ENCODE measurements at places on chromosomes 16 and 17.

DNA sequence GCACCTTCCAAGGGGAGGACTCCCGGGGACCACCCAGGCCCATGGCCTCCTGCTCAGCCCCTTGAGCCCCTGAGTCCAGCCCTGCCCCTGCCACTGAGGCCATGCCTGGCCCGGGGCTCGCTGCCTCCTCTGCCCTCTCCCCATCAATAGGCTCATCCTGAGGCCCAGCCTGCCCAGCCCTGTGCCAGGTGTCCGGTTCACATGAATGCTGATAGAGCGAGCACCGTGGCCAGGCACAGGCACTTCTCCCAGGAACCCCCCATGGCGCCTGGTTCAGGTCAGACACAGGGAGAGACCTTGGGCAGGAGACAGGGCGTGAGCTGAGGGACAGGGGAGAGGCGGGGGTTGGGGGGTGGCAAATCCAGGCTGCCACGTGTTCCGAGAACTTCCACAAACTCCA lies 2.8 kb upstream of the PVALEF start:
- no peak for DNase-seq

DNA sequence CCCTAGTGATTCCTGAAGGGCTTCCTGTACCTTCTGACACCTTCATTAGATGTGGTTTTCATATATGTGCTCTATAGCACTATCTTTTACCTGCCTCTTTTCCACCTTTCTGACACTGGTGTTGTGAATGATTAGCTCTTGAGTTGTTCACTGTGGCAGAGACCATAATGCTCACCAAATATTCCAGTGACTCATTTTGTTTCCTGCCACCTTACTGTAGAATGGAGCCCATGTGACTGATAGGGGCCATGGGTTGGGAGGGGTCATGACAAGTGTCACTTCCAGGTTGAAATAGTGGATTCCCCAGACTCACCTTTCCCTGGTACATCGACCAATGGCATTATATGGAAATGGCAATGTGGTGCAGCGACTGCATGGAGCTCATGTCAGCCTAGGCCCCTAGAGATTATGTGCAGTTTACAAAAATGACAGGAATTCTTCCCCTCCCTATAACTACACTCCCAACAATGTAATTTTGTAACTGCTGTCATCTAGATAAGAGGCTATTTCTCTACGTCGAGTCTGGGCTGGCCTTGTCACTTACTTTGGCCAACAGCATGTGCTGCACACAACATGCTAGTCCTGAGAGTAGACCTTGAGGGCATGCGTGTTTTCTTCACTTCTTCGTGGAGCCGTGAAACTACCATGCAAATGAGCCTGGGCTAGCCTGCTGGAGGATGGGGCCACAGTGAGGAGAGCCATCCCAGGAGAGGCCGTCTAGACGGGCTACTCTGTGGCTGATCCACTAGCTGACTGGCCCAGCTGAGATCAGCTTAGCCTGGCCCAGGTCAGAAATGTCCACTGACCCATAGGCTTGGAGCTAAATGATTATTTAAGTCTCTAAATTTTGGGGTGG lies 409.5 kb downstream of the CA10 start:
- DNase-seq: no peak

GRCh38 chr16:56603589-56603988 lies 4.8 kb upstream of the MT2A start:
- no peak for DNase-seq

DNA sequence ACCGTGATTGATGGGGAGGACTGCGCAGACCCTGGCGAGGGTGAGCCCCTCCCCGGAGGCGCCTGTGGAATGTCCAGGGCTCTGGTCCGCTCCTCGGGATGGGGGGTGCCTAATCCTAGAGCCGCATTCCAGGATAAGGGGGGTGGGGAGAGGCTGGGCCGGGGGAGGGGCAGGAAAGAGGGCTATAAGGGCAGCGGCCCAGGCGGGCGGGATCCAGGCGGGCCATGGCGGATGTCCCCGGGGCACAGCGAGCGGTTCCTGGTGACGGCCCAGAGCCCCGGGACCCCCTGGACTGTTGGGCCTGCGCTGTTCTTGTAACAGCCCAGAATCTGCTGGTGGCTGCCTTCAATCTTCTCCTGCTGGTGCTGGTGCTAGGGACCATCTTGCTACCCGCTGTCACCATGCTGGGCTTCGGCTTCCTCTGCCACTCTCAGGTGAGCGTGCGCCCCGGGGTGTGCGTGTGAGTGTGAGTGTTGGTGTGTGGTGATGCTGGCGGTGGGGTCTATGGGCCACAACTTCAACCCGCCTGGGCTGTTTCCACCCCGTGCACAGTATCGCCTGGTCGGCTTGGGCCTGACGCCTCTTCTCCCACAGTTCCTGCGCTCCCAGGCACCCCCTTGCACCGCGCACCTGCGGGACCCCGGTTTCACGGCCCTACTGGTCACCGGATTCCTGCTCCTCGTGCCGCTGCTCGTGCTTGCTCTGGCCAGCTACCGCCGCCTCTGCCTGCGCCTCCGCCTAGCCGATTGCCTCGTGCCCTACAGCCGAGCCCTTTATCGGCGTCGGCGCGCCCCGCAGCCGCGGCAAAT lies at the start of gene TMEM88:
Gene TMEM88, plus strand, starts transcription at position 216 of the 809 bp plus-strand sequence. Its CDS starts 9 bp downstream, at position 225.
- DNase-seq: no peak

GRCh38 chr17:6195123-6195522 lies 124.9 kb downstream of the WSCD1 start:
- no peak for DNase-seq

DNA sequence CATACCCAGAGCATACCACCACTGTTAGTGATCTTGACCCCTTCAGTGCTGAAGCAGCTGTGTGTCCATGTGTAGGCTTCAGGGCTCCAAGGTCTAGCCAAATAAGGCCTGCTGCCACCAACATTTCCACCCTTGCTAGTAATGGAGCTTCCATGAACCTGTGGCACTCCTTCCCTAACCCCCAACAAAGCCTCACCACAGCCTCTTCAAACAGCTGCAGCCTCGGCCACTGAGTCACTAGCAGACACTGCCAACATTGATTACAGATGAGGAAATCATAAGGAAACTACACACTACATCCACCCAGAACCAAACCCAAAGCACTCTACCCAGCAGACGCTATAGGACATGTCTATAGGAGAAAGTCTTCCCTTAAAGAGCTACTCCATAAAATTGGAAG lies 610.7 kb downstream of the KCNJ2 start:
- no peak for DNase-seq

GRCh38 chr16:49502136-49502881 lies 128.7 kb downstream of the C16orf78 start:
- no peak for DNase-seq

- DNase-seq: no peak
Observed at GRCh38 chr16:25065899-25066298, 45.6 kb upstream of the LCMT1 start.

DNA sequence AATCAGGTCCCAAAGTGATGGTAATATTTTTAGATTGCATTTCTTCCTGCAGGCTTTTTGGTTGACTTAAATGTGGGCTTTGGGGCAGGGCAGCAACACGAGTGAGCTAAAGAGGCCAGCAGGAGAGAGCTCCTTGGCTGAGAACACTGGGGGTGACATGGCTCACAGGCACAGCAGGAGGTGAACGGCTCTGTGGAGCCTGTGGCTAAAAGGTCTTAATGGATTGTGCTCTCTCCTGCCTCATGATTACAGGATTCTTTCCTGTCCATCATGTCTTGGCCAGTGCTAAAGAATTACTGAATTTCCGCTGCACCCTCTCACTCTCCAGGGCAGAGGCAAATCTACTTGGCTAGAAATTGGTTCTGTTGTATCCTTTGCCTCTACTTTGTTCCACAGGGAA lies 366.6 kb downstream of the HS3ST4 start:
- no peak for DNase-seq

GRCh38 chr17:66970797-66971196 lies 6.3 kb downstream of the CACNG4 start:
- DNase-seq: no peak

DNA sequence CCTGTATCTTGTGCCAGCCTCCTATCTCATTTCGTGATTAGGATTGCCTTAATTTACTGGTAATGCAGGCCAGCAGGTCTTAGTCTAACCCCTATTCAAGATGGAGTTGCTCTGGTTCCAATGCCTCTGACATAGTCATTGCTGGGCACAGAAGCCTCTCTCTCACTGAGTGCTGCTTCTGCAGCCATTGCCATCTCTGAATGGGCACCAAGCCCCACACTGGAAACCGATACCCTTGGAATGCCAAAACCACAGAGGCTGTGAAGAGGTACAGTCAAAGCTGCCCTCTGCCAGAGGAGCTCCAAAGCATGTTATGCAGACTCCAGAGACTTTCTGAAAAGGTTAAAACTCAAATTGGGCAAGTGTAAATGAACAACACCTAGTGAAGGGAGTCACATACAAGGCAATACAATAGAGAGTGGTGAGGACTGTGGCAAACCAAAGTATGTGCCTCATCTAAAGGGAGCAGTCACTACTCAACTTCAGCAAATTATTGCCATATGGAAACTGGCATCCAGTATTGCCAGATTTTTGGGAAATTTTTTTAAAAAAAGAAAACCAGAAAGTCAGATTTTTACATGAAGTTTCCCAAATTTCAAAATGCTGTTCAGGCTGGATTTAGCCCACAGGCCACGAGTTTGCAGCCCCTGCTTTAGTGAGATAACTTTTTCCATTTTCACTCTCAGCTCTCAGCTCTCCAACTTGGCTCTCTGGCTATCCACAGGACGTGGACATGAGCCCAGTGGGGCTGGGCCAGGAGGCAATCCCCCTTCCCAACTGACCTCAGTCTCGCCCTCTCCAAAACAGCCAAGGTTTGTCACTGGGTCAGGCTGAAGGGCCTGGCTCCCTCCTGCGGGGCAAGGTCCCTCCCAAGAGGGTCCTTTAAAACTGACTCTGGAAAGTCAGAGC lies 2.1 kb upstream of the MMP2 start:
- DNase-seq: no peak

- no peak for DNase-seq
Observed at GRCh38 chr16:56261656-56262055, 70.4 kb downstream of the GNAO1 start.

DNA sequence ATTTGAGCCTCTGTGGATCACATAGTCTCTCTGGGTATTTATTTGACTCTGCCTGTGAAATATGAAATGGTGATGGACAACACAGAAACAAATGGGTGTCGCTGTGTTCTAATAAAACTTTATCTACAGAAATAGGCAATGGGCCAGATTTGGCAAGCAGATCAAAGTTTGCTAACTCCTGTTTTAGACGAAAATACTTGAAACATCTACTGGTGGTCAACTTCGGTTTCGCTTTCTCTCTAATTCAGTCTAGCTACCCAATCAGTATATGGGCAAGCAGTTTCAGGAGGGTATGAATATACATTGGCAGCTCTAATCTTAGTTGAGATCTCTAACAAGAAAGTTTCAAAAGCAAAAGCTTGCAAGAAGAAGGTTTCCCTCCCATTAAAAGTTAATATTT lies 60.1 kb upstream of the DYNLRB2 start:
- DNase-seq: no peak

DNA sequence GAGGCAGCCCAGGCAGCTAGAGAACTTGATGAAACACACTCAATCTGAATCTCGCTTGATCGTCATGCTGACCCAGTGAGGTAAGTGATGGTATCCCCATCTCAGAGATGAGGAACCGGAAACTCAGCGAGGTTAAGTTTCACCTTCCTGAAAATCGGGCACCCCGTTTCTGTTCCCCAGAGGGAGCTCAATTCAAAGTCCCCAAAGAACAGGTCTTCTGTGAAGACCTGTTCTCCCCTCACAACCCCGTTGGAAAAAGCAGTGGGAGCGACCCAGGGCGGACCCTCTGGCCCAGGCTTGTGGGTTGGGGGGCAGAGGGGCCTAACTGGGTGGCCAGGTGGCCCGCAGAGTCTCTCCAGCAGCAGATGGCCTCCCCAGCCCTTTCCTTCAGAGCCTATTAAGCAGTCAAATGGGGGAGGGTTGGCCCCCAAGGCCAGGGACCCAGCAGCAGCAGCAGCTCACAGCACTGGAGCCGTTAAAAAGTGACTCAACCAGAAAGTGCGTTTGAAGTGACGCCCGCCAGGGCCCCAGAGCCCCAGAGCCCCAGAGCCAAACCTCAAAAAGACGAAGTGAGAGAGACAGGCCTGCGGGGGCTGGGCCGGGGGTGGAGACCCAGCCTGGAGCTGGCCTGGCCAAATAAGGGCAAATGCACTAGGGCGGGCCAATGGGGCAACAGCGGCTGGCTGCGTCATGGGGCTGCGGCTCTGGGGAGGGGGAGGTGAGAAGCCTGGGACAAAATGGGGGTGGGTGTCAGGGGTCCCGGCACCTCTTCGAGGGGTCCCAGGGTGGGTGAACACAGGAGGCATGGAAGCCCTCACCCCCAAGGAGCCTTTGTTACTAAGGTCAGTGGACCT lies 9.2 kb upstream of the TSPOAP1 start:
- DNase-seq: peak; percentile 38

DNA sequence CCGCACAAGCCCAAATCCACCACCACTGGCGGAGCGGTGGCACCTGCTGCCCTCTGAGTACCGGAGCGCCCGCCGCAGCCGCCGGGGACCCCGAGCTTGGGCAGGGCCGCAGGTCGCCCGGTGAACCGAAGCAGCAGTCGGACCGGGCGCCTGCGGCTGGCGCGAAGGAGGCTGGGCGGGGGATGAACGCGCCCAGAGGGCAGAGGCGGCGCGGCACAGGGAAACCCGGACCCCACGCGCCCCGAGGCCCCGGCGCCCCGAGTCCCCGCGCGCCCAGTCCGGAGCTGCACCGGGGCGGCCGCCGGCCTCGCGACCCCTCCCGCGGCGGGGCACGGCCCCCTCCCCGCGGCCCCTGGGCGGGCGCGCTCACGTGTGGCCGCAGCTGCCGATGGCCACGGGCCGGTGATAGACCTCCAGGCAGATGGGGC lies 393 bp downstream of the RNF166 start:
- no peak for DNase-seq

GRCh38 chr17:75587675-75588595 lies at the start of gene MYO15B:
Gene MYO15B, plus strand, starts transcription at chr17:75587800. Its CDS starts 258 bp downstream, at chr17:75588058.
- DNase-seq: peak; percentile 25

- DNase-seq: no peak
Observed at GRCh38 chr17:40103071-40103661, 2.8 kb upstream of the NR1D1 start.

DNA sequence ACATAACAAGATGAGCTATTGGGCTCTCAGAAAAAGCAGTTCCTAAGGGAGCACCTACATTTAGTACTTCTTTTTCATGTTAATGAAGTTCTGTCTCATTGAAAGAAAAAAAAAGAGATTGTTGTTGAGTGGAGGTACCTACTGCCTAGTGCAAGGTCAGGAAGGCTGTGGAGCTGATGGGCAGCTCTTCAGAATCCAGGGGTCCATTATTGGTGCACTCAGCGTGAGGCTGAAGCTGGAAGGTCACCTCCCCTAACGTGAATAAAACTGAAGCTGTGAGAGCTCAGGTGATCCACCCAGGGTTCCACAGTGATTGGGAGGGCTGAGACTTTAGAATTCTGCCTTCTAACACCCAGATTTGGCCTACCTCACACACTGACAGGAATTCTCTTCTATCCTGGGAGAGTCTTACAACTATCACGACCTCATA lies 153.9 kb upstream of the TBX2 start:
- no peak for DNase-seq

DNA sequence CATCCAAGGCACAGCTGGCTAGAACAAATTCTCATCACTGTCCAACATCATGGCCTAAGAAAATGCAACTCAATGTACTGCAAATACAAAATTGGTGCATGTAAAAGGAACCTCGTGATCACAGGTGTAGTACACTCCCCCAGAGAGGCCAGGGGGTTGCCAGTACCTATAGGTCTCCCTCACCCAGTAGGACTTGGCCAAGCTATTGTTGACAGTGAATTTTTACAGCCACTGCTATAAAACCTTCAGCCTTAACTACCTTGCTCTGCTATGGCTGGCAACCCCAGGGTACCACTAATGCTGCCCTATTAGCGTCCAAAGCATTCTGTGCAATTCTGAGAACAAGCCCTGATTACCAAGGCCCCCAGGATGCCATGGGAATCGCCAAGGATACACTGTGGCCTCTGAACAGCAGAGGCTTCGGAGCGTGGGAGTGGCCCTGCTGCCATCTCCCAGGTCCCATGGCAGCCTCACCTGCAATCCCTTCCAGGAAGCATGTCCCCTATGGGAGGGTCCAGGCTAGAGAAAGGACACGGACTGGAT lies 67.6 kb downstream of the SDK2 start:
- DNase-seq: no peak
